ENCODE measurements at places on chromosomes 5 and 9.

DNA sequence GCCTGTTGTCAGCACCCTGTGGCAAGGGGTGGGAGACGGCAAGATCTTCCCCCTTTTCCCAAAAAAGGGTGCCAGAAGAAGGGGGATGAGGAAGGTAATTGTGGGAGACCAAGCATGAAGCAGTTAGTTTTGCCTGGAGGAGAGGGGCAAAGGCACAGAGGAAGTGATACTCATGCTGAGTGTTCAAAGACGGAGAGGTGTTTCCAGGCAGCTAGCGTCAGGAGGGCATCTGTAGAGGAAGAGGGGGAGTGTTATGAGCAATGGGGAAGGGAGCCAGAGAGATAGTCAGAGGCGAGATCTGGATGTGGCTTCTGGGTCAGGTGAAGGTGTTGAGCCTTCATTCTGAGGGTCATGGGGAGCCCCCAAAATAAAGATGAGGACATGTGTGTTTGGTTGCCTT lies 26.9 kb upstream of the ADAM19 start:
- DNase-seq = no peak

DNA sequence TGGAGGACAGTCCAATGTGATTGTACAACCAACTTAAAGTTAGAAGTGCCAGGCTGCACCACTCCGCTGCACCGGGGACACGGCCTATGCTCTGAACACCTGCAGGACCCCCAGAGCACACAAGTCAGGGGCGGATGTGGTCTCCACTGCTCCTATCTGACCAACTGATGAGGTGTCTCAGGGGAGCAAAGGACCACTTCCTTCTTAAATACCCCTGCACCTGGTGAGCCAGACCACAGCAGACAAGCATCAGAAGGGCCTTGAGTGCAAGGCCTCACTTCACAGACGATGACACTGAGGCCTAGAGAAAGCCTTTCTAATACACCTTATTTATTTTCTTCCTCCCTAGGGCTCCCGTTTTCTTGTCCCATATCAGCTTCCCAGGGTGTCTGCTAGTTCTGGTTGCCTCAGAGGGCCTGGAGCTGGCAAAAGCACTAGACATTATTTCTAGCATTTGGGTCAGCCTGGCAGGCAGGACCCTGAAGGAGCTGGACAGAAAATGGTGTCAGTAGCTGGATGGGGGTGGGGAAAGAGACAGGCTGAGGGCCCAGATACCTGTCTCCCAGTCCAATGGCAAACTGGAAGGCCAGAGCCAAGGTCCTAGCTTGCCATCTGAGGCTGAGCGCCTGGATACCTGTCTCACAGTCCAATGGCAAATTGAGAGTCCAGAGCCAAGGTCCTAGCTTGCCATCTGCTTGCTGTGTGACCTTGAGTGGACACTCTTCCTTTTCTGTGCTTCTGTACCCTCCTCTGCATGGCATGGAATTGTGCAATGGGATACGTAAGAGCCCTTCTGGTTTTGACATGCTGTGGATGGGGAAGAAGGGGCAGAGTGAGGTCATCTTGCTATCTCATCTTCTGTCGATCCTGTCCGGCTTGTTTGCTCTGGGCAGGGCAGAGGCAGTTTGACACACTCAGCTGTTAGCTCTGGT lies 9.0 kb downstream of the CCDC69 start:
- no peak for DNase-seq

DNA sequence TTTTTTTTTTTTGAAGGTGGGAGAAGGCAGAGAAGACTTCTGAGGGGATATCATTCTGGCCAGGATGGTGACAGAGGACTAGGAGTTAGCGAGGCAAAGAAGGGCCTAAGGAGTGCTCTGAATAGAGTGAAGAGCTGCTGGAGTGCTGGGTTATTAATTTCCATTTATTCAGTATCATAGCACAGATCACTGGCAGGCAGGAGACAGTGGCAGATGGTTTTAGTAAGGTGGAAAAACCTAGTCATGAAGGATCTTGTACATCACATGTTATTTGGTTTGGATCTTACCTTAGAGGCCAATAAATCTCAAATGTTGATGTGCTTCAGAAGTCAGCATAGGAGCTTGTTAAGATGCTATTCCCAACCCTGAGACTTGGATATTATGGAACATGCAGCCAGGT lies 165.5 kb downstream of the TTLL11 start:
- no peak for DNase-seq

- no peak for DNase-seq
Observed at GRCh38 chr5:1058083-1058945, 49.7 kb downstream of the NKD2 start.

GRCh38 chr5:68463606-68464005 lies 248.1 kb downstream of the PIK3R1 start:
- DNase-seq = no peak

DNA sequence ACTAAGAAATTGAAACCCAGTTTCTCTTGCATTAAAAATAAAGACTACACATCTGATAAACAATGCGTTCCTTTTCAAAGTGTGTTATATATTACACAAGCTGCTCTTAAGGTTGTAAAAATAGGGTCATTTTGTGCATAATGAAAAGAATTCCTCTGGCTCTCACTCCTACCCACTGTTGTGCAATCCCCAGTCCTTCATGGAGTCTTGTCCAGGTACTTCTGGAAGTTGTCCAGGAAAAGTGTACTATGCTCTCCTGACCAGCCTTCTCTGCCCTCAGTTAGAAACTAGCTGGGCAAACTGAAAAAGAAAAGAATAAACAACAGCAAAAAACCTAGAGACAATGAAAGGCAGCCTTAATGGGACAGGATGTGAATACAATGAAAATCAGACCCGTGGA lies 345.5 kb upstream of the PAPPA start:
- no peak for DNase-seq
